Stimulated activated CD8-positive, alpha-beta memory T cell treated with anti-CD3 and anti-CD28 coated beads, Interleukin-7, amount 100 ng/mL, for 4 hours (primary cell): ENCODE measurements at places on chromosomes 3 and 15.

- no peak for DNase-seq
These were observed 37.7 kb upstream of the BCHE start for GRCh38 chr3:165874663-165875489.

- DNase-seq, result no peak
These were observed 38.6 kb downstream of the UMPS start for GRCh38 chr3:124768812-124769211.

DNA sequence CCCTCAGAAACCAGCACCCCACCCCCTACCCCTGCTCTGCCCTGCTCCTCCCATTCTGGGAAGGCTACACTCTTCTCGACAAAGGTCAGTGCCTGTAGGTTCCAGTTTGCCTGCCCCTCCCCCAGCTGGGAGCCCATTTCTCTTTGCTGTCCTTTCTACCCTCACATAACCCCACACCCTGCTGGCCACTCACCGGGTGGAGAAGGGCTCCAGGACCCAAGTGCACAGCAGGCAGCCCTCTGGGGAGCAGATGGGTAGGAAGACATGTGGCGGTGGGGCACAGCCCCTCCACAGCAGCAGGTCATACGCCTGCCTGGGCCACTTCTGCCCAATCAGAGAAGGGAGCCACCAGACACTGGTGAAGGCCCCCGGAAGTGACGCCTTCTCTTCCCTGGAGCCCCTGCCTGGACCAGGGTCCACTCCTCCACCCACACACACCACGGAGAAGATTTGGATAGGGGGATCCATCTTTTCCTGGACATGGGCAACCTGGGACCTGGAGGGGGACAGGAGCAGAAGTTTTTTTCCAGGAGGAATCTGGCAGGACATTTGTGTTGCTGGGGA is at the start of gene THPO:
Gene THPO (minus strand): TSS at position 326 of the 564 bp plus-strand sequence. CDS start 1,948 bp downstream, outside the sequence.
- DNase-seq, result no peak

DNA sequence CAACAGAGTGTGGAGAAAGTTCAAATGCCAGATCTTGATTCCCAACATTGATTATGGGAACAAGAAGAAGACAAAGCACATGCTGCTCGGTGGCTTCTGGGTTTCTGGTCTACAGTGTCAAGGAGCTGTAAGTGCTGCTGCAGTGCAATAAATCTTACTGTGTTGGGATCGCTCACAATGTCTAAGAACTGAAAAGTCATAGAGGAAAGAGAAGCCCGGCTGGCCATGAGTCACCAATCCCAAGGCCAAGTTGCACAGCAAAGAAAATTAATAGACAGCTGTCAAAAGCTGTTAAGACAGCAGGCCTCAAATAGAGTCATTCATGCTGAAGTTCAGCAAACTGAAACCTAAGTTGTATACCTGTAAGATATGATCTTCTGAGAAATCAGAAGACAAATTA is 33.2 kb upstream of the SPPL2A start:
- no peak for DNase-seq

DNA sequence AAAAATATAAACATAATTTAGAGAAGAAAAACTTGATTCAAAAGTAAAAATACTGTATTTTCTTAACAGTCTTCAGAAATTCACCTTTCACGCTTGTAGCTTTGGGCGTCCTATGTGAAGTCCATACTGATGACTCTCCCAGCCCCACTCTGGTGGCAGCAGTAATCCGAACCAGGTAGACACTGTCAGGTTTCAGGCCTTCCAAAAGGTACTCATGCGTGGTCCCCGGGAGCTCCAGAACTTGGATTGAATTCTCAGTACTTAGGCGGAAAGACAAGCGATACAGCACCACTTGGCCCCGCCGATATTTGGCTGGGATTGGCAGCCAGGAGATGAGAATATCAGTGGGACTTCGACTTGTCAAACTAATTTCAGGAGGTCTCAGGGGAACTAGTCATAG is 69.7 kb downstream of the PRTG start:
- DNase-seq, result no peak

DNA sequence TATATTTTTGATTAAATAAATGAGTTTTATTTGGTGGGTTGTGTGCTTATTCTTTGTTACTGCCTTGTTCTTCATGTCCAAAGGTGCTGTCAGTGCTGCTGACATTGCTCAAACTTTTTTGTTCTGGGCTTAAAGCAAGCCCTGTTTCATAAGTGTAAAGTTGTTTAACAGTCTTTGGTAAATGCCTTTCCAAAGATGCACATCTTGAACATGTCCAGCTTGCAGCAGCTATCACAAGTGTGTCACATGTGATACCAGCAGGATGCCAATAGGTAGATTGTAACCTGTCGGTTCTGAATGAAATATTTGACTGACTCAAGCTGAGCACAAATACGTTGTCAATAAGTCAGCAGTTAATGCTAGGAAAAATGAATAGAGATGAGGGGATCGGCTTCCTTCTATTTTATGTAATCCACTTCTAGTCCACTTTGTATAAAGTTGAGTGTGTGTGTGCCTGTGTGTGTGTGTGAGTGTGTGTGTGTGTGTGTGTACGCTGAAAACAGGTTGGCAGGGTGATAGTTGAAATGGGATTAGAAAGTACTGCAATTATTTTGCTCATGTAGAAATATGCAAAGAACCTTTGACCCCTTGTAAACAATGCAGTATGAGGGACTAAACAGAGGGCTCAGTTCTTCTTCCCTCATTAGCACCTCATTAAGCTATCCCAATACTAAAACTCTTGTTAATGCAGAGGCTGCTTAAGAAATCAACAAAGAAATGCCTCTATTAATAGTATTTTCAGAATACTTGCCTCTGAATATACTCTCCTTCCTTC is 986.5 kb downstream of the TUSC7 start:
- no peak for DNase-seq
